ENCODE measurements at places on chromosomes 2 and 18.

- DNase-seq = no peak
Observed at GRCh38 chr2:28317390-28317789, 75.3 kb upstream of the FOSL2 start.

DNA sequence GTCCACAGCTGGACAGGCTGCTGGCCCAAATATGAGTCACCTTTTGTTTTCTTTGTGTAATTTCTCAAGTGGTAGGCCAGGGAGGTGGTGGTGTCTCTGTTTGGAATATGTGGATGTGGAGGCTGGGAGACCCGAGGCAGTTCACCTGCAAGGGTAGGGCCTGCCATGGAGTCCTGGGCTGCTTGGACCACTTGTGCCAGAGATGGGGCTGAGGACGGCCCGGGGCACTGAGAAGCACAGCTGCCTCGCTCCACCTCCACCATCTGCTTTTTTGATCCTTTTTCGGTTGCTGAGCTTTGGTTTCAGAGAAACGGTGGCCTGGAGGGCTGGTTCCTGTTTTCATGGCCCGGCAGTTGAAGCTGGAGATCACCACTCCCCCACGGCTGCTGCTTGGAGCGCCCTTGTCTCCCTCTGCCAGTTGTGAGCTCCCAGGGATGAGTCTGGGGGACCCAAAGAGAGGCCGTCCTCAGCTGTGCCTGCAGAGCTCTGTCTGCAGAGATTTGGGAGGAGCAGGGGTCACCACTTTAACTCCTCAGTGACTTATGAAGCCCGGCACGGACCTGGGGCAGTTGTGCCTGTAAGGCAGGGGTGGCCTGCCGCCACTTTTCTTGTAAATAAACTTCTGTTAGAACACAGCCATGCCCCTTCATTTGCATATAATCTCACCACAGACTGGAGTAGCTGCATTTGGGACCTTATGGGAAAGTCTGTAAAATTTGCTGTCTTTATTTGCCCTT lies 67.6 kb upstream of the MCFD2 start:
- DNase-seq = no peak

DNA sequence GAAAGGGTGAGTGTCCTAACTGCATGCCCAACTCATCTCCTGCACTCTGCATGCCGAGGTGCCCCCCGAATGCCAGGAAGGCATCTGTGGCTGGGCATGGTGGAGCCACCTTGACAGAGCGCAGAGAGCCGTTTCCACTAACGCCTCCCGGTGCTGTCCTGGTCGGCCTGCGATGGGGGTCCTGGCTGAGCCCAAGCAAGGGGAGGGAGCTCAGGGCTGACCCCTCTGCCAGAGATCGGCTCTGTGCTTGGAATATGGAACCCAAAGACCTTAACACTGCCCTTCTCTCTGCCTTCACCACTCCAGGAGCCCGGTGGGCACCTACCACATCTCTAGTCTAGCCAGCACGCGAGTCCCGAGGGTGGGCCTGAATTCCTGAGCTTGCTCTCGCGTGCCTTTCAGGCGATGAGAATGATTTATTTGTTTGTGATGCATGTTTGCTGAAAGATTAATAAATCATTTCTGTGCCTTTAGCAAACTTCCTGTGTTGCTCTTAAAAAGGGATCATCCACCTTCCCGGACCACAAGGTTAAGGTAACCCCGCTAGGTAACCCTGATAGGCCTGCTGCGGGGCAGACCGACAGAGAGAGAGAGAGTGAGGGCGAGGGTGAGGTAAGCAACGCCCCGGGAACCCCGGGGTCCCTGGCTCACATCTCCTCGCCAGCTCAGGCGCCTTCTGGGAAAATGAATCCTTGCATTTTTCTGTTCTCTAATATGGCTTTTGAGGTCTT lies 35.3 kb downstream of the PDIA6 start:
- DNase-seq = no peak

DNA sequence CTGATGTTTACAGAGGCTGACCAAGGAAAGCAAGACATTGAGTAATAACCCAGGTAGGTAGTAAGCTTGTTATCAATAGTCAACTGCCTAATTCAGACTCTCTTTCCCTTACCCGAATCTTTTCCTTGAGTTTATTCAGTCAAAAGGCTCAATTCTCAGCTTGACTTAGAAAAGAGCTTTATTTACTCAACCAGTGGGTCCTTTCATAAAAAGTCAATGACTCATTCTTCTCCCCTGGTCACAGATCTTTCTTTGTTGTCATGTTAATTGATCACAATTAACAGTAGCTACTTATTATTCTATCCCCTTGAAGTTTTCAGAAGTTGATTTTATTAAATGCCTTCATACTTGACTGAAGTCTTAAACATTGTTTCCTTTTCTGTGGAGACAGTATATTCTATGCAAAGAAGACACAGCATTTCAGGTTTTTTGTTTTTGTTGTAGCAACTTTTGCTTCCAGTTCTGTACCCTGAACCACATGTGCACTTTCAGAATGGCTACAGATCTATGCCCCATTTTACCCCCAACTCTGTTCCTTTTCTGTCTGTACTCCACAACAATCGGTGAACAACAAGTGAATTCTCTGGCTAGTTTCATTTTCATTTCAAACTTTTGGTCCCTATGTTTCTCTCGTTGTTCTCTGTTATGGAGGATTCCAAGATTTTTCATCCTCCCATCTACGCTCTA lies 428.3 kb downstream of the NCKAP5 start:
- no peak for DNase-seq

GRCh38 chr2:213740453-213740852 lies 456.2 kb downstream of the SPAG16 start:
- no peak for DNase-seq

- DNase-seq = no peak
Observed at GRCh38 chr2:204010628-204011560, 74.3 kb downstream of the ICOS start.

- DNase-seq = no peak
Observed at GRCh38 chr2:18085593-18085992, 207.1 kb downstream of the KCNS3 start.

DNA sequence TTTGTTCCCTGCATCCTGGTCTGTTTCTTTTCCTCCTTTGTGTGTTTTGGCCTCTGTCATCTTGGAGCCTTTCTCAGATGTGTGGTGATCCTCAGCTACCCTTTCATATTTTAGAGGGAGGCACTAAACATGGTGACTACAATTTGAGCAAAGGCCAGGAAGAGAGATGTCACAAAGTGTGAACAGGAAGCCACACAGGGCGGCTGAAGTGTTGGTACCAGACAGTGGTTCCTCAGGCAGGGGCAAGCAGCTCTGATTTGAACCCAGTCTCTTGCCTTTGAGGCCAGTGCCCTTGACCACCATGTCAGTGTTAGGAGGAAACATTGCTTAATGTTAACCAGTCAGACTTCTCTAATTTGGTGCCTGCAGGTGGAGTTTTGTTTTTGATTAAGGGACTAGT lies 9.2 kb downstream of the LRRFIP1 start:
- DNase-seq = no peak

- DNase-seq = no peak
Observed at GRCh38 chr2:54000122-54000521, 29.3 kb upstream of the PSME4 start.

DNA sequence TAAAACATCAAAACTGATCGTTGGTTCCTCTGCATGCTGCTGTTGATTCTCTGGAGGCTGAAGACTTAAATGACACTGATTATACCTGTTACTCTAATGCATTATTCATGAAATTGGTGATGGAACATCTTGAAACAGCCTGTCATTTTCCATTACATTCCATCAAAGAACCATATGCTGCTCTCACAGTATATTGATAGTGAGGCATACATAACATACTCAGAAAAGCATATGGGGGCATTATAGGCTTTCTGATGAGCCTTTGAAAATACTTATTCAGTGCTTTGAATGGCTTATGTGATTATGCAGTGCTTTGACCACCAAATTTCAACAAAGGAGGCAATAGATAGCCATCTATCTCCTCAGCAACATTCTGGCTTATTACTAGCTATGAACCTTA lies 392.1 kb downstream of the CDH19 start:
- no peak for DNase-seq

- DNase-seq = no peak
Observed at GRCh38 chr2:123961576-123961975, 63.5 kb upstream of the CNTNAP5 start.

DNA sequence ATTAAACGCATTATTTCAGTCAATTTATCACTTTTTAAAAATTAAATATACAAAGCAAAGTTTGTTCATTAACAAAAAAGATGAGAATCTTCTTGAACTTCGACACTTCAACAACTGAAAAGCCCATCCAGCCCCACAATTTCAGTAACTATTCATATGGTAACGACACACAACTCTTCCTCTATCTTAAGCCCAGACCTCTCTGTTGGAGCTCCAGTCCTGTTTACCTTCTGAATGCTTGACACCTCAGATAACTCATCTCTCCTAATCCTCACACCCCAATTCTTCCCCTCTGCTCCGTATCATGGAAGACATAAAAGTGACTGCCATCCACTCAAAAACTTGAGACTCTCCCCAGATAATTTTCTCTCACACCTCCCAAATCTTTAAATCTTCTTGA lies 12.6 kb downstream of the USP37 start:
- no peak for DNase-seq

DNA sequence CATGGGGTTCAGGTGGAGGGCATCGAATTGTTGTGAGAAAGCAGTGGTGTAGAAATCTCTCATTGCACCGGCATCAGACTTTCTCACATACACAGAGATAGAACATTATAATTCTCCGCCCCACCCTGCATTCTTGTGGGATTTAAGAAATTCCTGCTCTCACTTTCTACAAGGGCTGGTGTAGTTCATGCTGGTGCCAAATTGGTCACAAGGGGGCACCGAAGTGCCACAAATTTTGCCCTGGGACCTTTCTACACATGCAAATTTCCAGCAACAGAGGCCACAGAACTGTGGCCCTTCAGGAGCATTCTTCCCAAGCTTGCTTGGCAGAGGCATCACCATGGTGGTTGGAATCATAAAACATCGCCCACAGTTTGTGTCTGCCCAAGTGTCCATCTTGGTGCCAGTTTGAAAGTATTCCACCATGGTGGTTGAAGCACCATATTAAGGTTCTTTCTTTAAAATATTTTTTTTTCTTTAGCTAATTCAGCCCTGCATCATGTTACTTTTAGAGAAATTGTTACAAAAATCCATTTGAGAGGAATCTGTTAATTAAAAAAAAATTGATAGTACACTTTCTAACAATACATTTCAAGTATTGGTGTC lies 521.2 kb upstream of the FANCL start:
- no peak for DNase-seq

DNA sequence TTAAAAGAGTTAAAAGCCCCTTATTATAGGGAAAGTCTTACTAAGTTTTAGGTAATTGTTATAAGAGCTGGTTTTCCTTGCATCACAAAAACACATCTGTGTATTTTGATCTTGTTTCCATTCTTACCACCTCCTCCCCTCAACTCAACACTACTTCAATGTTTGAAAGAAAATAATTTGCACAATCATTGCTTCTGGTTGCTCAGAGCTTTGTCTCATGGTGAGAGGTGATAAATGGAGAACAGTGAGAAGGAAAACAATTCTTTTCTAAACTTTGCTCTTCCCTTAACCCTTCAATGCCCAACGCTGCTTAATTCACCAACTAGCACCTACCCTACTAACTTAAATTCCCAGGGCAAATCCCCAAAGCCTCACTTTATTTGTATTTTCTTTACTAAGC lies 268.1 kb upstream of the LINC00305 start:
- DNase-seq = no peak

DNA sequence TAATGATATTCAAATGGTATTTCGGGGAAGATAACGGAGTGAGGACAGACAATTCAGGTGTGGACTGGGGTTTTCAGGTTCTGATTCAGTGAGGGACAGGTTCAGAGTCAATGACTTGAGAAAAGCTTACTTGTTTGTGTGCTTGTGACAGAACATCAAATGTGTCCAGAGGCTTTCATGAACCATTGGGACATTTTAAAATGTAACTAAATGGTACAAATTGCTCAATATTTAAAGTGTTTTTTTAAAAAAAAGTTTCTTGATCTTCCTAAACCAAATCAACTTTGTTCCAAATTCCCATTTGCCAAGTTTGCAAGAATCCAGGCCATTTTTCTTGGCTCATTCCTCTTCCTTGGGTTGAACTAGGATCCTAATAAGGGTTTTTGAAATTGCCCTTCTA lies 59.4 kb upstream of the BZW1 start:
- DNase-seq = no peak
